Activated CD4-positive, alpha-beta T cell treated with anti-CD3 and anti-CD28 coated beads for 24 hours (primary cell): ENCODE measurements at places on chromosomes 11 and 22.

DNA sequence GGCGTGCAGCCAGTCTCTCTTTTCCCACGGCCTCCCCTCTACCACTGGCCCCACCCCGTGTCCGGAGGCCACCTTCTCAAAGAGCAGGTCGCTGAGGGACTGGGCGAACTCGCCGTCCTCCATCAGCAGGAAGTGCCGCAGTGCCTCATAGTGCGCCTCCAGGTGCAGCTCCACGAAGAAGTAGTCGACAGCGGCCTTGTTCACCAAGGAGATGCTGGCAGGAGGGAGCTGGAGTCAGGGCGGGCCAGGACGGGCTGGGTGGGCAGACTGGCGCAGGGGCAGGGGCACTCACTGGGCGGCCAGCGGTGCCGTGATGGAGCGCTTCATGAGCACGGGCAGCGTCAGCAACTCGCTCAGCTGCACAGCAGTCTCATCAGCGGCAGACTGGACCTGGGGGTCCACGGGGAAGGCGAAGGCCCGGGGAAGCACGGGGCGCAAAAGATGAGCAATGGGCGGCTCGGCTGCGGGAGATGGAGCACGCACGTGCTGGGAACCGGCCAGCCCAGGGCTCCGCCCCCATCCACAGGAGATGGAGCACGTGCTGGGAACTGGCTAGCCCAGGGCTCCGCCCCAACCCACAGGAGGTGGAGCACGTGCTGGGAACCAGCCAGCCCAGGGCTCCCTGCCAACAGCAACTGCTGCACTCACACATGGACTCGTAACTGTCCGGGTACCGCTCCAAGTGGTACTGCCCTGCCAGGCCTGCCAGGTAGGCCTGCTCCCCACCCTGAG, 18.4 kb downstream of the SELENOO start:
- no peak for DNase-seq

- DNase-seq = no peak
Measured at GRCh38 chr11:75248924-75249256, 8.3 kb downstream of the TPBGL start.

DNA sequence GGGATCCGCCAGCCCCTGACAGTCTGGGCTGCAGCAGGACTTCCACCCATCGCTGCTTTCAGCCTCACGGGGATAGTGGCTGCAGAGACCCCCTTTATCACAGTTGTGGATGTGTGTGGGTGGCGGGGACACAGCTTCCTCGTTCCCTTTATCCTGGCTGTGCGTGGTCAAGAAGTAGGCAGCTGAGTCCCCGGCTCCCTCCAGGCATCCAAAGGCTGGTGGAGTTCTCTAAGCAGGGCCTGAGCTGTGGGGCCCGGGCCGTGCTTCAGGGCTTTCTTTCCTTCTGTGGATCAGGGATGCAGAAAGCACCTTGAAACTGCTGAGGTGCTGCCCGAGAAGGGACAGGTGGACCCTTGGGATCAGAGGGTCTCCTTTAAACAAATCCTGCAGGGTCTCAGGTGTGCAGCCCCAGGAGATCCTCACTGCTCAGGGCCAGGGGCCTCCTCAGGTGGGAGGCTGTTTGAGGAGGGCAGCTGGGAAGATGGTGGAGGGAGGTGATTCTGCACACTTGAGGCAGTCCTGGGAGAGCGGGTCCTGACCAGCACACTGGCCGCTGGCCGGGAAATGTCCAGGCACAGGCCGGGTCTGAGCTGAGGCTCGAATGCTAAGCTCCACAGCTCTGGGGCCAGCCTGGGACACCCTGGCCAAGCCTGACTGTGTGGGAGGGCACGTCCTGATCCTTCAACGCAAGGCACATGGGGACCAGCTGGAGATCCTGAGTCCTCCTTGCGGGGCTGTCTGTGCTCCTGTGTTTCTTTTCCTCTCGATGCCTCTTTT, 1024.3 kb downstream of the BRD1 start:
- no peak for DNase-seq

GRCh38 chr22:39132871-39133524, 19.5 kb downstream of the CBX7 start:
- no peak for DNase-seq

DNA sequence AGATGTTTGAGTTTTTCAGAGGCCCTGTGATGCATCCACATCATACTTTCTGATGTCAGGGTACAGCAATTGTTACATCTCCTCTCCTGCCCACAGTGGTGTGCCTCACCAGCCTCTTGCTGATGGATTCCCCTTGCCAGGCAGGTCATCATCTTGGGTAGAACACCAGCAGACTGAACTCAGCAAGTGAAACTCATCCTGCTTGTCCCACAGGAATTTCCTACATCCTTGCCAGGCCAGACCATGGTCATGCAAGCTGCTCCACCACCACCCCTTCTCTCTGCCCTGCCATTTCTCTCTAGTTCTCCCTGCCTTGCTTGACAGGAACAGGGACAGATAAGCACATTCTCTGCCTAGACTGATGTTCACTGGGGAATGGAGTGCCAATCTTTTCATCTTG, 85.9 kb downstream of the PAX6 start:
- no peak for DNase-seq

- no peak for DNase-seq
Measured at GRCh38 chr11:23540101-23540561, 679.9 kb upstream of the CCDC179 start.

DNA sequence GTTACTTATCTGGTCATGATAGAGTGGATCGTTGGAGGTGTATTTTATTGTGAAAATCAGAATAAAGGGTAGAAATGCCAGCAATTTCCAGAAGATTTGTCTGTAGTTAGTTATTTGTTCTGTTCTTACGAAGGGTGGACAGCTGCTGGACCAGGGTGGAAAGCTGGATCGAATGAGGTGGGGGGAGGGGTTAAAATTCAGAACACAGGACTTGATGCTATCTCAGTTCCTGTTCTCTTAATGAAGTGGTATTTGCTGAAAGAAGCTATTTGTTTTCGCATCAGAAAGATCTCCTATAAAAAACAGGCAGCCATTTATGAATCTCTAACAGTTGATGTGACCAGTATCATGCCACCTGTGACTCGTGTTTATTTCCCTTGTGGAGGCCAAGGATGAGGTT, 556.2 kb downstream of the OPCML start:
- DNase-seq = no peak

- no peak for DNase-seq
Measured at GRCh38 chr11:125068368-125068767, 5.3 kb downstream of the SLC37A2 start.

DNA sequence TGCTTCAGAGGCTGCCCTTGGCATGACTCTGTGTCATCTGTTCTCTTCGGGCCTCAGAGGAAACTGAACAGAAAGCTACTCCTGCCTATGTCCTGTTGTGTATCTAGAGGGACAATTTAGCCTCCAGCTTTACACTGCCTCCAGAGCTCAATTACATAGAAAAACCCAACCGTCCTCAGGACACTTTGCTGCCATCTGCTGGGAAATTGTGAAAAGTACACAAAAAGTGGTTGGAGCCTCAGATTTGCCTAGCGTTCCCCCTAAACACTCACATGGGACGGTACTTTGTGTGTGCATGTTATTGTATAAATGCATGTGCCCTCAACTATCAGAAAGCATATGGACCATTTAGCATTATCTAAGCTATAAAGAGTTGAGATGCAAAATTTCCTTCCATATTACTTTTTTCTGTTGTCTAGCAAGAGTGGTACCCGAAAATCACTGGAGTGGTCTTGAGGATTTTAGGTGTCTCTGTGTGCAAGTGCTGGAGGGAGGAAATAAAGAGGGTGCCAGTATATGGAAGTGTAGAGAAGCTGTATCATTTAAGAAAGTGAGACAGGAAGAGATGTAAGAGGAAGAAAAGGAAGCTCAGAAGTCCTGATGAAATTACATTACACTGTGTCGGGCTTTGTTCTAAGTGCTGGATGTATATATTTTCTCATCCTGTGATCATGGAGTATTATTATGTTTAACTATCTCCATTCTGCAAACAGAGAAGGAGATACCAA, 8.7 kb upstream of the MS4A4E start:
- no peak for DNase-seq

- no peak for DNase-seq
Measured at GRCh38 chr11:57356268-57356667, 18.1 kb downstream of the P2RX3 start.

DNA sequence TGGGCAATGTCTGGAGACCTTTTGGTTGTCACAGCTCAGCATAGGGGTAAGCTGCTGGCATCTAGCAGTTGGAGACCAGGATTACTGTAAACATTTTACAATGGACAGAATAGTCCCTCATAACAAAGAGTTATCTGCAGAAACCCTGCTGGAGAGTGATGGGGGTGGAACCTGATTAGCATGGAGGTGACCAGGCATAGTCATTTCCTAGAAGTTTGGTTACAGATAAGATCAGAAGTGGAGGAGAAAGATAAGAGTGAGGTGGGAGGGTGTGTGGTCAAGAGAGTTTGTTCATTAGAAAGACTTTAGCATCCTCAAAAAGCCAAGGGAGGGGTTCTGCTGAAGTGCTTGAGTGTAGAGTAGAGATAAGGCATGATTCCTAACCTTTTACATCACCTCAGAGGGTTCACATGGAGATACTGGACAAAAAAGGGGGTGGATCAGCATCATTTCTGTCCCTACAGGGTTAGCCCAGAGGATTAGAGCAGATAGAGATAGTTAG, 38.8 kb downstream of the PRDM11 start:
- DNase-seq = no peak

DNA sequence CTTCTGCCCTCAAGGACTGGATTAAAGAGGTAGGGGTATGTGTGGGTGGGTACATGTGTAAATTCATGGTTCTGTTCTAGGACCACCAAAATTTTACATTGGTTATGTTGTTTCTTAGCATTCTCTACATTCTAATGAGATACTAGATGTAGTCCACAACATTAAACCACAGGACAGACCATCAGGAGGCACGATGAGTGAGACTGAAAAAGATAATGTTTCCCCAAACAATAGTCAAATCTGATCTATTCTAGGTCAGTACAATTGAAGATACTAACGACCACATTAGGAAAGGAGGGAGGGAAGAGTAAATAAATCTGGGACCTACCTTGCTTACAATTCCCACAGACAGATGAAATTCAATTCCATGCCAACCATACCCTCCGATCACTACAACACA, 42.2 kb downstream of the MRTFA start:
- no peak for DNase-seq

DNA sequence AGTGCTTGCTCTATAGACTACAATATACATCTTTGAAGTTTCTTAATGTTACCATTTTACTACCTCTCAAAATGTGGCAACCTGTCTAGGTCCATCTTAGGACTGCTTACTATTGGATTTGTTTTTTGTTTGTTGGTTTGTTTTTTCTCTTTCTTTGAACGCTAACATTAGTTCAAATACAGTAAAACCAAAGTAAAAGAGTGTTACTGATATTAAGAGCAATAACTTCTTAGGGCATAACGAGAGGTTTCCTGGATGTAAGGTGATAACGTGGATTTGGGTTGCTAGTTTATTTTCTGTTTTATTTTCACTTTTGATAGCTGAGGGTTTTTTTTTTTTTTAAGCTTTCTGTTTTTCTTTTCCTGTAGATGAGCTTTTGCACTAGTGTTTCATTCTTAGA, 43.6 kb downstream of the TMEM135 start:
- no peak for DNase-seq

DNA sequence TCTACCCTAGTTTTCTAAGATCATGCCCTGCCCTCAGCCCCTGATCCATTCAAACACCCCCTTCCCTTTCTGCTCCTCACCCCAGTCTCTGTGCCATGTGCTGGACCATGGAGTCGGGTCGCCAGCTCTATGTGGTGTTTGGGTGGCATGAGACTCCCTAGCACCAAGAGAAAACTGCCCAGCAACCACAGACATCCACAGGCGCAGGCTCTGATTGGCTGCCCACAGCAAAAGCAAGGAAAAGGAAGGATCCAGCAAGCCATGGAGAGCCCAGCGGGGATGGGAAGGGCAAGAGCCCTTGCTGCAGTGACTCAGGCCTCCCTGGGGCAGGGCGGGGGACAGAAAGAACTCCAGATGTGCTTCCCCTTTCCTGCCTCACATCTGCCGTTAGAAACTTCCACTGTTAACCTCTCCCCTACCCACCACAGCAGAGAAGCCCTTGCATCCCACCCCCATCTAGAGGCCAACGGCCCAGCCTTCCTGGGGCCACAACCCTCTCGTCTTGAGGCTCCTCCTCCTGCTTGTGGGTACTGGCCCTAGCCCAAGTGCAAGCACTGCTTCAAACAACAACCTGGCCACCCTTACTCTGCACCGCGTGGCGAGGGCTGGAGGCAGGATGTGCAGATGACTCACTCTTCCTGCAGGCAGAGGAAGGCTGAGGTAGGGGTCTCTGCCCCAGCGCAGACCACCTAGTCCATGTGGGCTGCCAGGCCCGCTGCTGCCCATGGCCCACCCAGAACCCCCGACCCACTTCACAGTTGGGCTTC, 9.7 kb upstream of the AHNAK start:
- DNase-seq = no peak

DNA sequence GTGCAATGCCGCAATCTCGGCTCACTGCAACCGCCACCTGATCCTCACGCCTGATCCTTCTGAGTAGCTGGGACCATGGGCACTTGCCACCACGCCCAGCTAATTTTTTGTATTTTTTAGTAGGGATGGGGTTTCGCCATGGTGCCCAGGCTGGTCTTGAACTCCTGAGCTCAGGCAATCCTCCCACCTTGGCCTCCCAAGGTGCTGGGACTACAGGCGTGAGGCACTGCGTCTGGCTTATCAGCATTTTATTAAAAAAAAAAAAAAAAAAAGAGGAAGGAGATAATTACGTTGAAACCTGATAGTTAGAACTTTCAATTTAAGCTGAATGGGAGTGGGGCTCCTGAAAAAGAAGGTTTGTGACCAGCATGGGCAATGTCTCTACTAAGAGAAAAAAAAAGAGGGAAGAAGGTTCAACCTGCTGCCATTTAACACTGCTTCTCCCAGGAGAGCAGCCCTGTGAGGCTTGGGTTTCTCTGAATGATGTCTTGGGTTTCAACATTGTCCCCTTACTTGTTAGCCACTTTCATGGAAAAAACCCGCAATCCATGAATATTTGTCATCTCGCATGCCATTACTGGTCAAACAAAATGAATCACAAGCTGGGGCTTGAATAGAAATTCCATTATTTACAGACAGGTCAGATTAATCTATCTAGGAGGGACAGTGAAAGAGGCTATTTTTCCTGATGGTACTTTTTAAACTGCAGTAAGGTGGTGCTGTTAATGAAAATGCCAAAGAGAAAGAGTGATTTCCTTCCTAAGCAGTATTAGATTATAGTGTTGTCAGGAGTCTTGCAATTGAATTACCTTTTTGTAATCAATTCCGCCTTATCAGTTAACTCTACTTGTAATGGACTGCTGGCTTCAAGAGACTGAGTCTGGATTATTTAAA, 72.5 kb downstream of the PACS1 start:
- DNase-seq = no peak
